ENCODE measurements at places on chromosomes 11 and 22.

GRCh38 chr22:37562049-37562875 lies 2.0 kb downstream of the CDC42EP1 start:
- DNase-seq: no peak

- no peak for DNase-seq
Observed at GRCh38 chr11:30281476-30282288, 41.2 kb upstream of the ARL14EP start.

- DNase-seq: no peak
Observed at GRCh38 chr22:31776231-31776630, 22.4 kb downstream of the DEPDC5 start.

DNA sequence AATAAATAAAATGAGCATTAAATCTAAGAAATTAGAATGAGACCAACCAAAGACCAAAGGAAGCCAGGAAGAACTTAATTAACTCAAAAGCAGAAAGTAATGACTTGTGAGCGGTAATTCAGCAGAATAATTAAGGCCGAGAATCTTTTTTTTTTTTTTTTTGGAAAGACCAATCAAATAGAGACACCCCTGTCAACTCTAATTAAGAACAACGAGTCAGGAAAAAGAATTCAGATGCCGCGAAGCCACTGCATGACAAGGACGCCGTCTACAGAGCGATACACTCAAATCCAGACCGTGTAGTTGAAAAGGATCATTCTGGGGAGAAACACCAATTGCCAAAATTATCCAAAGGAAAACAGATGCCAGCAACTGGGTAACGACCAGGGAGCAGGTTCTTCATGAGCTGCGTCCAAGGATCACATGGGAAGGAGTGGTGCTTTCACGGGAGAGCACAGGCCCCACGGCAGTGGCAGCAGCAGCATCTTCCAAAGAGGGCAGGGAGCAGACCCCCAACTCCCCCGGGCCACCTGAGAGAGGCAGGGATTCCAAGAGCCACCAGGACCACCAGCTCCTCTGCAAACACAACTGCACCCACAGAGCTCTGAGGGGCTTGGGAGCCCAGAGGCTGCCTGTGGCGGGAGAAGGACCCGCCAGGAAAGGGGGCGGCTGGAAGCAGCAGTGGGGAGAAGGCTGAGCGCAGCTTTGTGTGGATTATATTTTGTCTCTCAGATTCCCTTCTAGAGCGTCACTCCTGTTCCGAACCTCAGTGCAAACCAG lies 469.8 kb downstream of the BRD1 start:
- no peak for DNase-seq

- no peak for DNase-seq
Observed at GRCh38 chr22:29155966-29156365, 49.7 kb upstream of the EMID1 start.

GRCh38 chr11:22903782-22904181 lies 43.5 kb upstream of the CCDC179 start:
- DNase-seq: no peak
